ENCODE measurements at places on chromosomes 1 and 21. TPM values are rescaled to one million over a fixed set of nuclear protein-coding genes. Genes with fewer than 3 reads are reported as not detected.
A peak's percentile ranks its signal among the peaks of the same experiment; 100 is the strongest.

The BOLA1 gene
- 29.4 TPM for total RNA-seq

GRCh38 chr21:41102281-41102680 is 65.7 kb upstream of the BACE2 start:
- no peak overlapping the region for H3K4me3 ChIP-seq
- DNase-seq = no peak
- H3K4me1 ChIP-seq = no peaks in the 10 kb centered on the region
- peaks cover 29% of the 10 kb centered on the region for H3K27me3 ChIP-seq
- no peak overlapping the region for H3K27ac ChIP-seq

DNA sequence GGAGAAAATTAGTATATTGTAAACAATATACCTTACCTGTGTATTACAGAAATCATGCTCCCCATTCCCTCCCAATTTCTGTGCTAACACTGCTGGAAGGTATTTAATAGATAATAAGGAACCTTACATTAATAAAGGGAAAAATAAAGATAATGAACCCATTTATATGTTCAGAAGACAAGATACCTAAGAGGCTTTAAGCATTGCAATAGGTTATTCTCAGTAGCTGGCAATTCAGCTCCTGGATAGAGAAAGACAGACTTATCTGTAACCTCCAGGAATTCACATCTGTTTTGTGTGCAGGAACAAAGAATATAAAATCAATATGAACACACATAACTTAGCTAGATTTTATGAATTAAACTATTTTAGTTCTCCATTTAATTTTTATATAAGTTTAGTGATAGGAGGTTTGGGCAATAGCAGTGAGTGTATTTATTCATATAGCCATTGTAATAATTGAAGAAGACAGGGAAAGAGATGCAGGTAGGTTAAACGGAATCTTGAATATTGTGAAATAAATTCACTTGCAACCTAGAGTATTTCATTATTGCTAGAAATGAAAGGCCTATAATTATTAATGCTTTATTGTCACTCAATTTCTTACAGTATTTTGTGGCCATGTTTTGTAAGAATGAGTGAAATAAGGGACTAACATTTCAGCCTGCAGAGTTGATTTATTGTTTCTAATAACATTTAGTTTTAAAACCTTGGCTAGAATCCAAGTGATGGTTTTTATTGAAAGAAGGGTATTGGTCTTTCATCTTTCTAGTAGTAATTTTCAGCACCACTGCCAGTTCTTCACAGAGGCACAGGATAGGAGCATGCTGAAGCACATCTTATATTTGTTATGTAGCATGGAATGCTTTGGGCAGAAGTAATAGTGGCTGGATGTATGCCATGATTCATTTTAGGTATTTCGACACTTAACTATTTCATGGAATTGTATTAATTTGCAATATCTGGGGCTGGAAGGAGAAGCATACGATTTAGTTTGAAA is 1.5 kb downstream of the XPR1 start:
- no peaks in the 10 kb centered on the region for H3K27me3 ChIP-seq
- DNase-seq = no peak
- peaks cover 12% of the 10 kb centered on the region for H3K4me1 ChIP-seq
- no peak overlapping the region for H3K4me3 ChIP-seq

DNA sequence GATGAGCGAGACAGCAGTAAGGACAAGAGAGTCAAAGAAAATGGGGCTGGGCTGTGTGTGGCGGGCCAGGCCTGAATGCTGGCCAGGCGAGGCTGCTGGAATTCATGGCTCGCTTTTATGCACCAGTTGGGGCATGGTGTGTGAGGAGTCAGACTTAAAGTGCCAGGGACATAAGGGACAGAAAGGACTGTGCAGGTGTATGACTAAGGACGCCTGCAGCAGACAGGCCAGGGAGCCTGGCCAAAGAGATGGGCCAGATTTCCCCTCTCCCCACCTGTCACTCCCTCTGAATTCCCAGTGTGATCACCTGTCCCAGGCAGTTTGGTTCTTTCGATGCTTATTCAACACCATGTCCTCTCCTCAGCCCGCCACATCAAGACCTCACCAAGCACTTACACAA is 16.9 kb upstream of the SMIM12 start:
- H3K36me3 ChIP-seq = no peaks in the 10 kb centered on the region
- peaks cover 6% of the 10 kb centered on the region for H3K4me1 ChIP-seq
- H3K4me3 ChIP-seq = no peak overlapping the region
- no peak overlapping the region for H3K27ac ChIP-seq
- no peak for DNase-seq

DNA sequence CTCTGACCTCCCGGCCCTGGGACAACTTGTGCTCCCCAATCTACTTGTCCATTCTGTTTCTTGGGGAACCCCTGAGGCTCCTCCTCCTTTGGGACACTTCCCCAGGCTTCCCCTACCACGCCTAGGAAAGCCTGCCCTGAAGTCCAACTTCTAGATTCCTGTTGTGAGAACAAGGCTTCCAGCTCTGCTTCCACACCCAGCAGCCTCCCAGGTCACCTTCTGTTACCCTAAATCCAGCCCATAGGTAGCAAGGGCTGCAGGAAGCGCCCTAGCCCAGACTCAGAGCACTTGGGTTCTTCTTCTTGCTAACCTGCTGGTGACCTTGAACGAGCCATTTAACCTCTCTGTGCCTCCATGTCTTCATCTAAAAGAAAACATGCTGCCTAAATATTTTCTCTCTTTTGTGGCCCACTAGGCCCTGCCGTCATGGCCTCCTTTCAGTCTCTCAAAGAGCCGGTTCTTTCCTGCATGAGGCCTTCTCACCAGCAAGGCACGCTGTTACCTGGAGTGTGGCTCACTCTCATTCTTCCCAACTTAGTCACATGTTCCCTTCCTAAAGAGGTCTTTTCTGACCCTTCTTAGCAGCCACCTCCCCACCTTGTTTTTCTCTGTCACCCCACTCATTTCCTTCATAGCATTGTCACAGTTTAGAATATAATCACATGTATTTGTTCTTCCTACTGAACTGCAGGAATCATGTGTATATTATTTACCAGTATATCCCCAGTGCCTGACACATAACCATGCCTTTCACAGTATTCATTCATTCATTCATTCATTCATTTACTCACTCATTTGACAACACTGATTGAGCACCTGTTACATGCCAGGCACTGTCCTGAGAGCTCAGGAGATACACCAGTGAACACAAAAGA is 1.4 kb downstream of the CAPN2 start:
- peak overlapping the region; percentile 78 for H3K4me3 ChIP-seq
- H3K27me3 ChIP-seq = no peaks in the 10 kb centered on the region
- no peak for DNase-seq
- peak overlapping the region; percentile 70 for H3K27ac ChIP-seq
- H3K36me3 ChIP-seq = no peaks in the 10 kb centered on the region

The FALEC gene
- total RNA-seq = 0.79 TPM

The OR2T33 gene
- not detected for total RNA-seq

The HAPLN2 gene
- total RNA-seq = 1.00 TPM

The FAM110D gene
- total RNA-seq = not detected

The SPRR2F gene
- total RNA-seq = not detected

- H3K27me3 ChIP-seq = no peaks in the 10 kb centered on the region
- no peak overlapping the region for H3K27ac ChIP-seq
- DNase-seq = no peak
- peaks cover 21% of the 10 kb centered on the region for H3K36me3 ChIP-seq
- H3K4me1 ChIP-seq = no peaks in the 10 kb centered on the region
- H3K4me3 ChIP-seq = no peak overlapping the region
Measured at GRCh38 chr1:12320486-12320885, 90.7 kb downstream of the VPS13D start.

The METTL18 gene
- total RNA-seq = 12.1 TPM

GRCh38 chr1:221032204-221032585 is 153.0 kb downstream of the HLX start:
- H3K4me1 ChIP-seq = no peaks in the 10 kb centered on the region
- no peak for DNase-seq
- no peaks in the 10 kb centered on the region for H3K27me3 ChIP-seq
- H3K4me3 ChIP-seq = no peak overlapping the region
- no peaks in the 10 kb centered on the region for H3K36me3 ChIP-seq

DNA sequence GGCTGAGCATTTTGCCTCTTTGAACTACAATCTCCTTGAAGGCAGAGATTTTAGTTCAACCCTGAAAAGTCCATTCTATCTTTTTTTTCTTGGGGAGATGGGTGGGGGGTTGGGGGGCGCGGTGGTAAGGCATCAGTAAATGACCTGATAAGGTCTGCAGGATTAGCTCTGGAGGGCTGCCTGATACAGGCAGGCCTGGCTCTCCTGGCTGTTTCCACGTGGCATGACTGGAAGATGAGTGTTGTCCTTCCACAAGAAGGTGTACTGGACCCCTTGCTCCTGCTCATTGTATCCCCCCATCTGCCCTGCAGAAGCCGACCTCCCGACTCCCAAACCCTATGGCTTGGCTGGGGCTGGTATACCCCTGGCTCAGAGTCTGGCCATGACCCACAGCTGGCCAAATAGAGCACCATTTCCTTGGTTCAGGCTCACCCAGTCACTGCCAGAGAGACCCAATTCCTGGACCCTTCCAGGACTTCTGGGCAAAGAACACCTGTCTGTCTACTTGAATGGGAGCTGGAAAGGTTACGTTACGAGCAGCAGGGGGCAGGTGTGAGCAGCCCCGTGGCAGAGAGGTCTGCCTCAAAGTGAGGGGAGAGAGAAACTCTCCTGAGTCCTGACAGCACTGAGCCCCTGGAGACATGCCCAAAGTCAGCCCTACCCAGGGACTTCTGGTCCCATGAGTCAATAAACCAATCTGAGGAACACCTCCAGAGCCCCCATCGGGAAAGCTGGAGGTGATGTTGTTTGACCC is 17.0 kb downstream of the DHRS3 start:
- peaks cover 74% of the 10 kb centered on the region for H3K4me1 ChIP-seq
- no peaks in the 10 kb centered on the region for H3K36me3 ChIP-seq
- H3K27ac ChIP-seq = no peak overlapping the region
- H3K4me3 ChIP-seq = no peak overlapping the region

The PODN gene
- not detected for total RNA-seq

The IVL gene
- not detected for total RNA-seq

The ODF2L gene
- total RNA-seq = 39.2 TPM

GRCh38 chr1:236893626-236894545 is 98.8 kb downstream of the MTR start:
- H3K36me3 ChIP-seq = peaks cover 34% of the 10 kb centered on the region
- no peaks in the 10 kb centered on the region for H3K27me3 ChIP-seq
- H3K27ac ChIP-seq = no peak overlapping the region
- no peak overlapping the region for H3K4me3 ChIP-seq

- DNase-seq = no peak
- no peak overlapping the region for H3K4me3 ChIP-seq
- no peaks in the 10 kb centered on the region for H3K27me3 ChIP-seq
- no peaks in the 10 kb centered on the region for H3K4me1 ChIP-seq
- H3K36me3 ChIP-seq = no peaks in the 10 kb centered on the region
- H3K27ac ChIP-seq = no peak overlapping the region
Measured at GRCh38 chr1:106571109-106571508, 485.4 kb upstream of the PRMT6 start.

GRCh38 chr1:226571893-226572292 is 23.3 kb downstream of the STUM start:
- no peak overlapping the region for H3K4me3 ChIP-seq
- H3K27ac ChIP-seq = no peak overlapping the region
- H3K4me1 ChIP-seq = no peaks in the 10 kb centered on the region
- H3K36me3 ChIP-seq = no peaks in the 10 kb centered on the region
- no peaks in the 10 kb centered on the region for H3K27me3 ChIP-seq
- DNase-seq = no peak

The ZC3H12A gene
- 46.1 TPM for total RNA-seq

The PSRC1 gene
- total RNA-seq = 18.3 TPM

DNA sequence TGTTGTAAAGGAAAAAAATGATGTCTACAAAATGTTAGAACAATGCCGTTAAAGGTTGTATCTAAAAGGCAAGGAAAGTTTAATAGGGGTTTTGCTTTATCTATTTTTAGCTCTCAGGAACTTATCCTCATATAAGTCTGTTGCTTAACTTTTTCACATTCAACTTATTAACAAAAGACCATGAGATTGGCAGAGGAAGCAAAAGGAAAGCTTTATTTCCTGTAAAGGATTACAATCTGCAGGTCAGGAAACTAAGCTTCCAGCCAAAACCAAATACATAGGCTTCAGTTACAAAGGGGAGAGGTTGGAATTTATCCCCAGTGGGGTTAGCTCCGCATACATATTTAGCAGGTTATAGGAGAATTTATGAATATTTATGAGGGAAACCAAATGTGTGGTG is 58.7 kb upstream of the KIAA1614 start:
- no peak for DNase-seq
- H3K27ac ChIP-seq = no peak overlapping the region
- no peak overlapping the region for H3K4me3 ChIP-seq
- peaks cover 4% of the 10 kb centered on the region for H3K36me3 ChIP-seq
- peaks cover 24% of the 10 kb centered on the region for H3K4me1 ChIP-seq
- H3K27me3 ChIP-seq = no peaks in the 10 kb centered on the region

The CD247 gene
- total RNA-seq = 160 TPM

The RNF11 gene
- 23.7 TPM for total RNA-seq

The FAM78B gene
- total RNA-seq = 0.79 TPM

DNA sequence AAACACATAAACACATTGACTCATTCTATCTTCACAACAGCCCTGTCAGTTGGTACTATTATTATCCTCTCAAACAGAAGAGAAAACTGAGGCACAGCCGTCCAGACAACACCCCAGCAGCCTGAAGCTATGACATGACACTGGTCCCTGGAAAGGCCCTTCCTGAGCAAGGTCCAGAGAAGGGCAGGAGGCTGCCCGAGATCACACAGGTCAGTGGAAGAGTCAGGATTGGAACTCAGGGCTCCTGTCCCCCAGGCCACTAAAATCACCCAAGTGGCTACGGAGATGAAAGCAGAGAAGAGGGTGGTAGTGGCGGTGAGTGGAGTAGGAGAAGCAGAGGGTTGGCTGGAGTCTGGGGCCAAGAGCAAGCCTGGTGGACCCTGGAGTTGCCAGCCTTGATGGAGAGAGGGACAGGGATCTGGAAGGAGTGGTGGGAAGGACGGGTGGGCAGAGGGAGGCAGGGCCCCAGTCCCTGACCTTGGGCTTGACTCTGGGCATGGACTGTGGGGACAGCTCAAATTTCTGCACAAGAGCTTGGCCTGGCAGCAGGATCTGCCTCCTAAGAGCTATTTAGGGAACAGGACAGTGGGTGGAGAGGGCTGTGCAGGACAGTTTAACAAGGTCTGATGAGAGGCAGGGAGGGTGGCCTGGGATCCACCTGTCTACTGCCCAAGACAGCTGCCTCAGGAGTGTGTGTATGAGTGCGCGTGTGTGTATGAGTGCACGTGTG is 15.8 kb downstream of the MYOM3 start:
- H3K27me3 ChIP-seq = peaks cover 4% of the 10 kb centered on the region
- no peak for DNase-seq
- H3K36me3 ChIP-seq = no peaks in the 10 kb centered on the region
- no peaks in the 10 kb centered on the region for H3K4me1 ChIP-seq
- H3K4me3 ChIP-seq = no peak overlapping the region

The ZNF593OS gene
- total RNA-seq = not detected

The EDN2 gene
- not detected for total RNA-seq

DNA sequence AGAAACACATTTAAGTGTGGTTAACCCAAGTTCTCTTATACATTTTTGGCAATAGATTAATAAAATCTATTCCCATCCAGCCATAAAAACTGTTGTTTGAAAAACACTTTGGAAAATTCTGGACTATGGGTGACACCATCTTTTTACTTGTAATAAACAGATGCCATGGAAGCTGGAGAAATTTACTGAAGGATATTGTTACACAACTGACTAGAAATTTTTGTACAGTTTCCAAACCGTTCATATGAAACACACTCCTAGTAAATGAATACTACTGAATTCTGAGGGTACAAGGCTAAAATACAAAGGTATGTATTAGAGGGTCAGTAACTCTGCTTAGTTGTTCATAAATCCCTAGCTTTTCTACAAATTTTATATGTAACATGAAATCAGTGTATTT is 48.7 kb downstream of the TRIM33 start:
- H3K27ac ChIP-seq = no peak overlapping the region
- no peak overlapping the region for H3K4me3 ChIP-seq
- H3K4me1 ChIP-seq = peaks cover 30% of the 10 kb centered on the region
- DNase-seq = no peak
- peaks cover 23% of the 10 kb centered on the region for H3K36me3 ChIP-seq
- no peaks in the 10 kb centered on the region for H3K27me3 ChIP-seq
